ENCODE measurements at places on chromosomes 16 and 17. TPM values are rescaled to one million over a fixed set of nuclear protein-coding genes. Genes with fewer than 3 reads are reported as not detected.

DNA sequence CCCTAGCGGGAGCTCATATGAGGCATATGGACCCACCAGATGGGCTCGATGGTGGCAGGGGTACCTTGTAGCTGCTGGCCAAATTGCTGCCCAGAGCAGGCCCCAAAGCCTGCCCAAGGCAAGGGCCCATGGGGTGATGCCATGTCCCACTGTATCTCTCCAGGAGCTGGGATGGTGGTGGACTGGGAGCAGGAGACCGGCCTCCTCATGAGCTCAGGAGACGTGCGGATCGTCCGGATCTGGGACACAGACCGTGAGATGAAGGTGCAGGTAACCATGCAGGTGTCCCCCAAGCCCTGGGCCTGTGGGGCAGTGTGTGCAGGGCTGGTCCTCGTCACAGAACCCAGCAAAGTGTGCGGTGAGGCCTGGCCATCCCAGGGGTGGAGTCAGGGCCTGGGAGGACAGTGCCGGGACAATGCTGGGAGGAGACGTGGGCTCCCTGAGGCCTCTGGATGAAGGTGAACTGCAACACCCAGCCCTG, 34.1 kb upstream of the CHMP6 start:
- no peaks in the 10 kb centered on the region for H3K4me1 ChIP-seq
- H3K27ac ChIP-seq = no peak overlapping the region
- no peak overlapping the region for H3K4me3 ChIP-seq
- no peak for DNase-seq
- H3K27me3 ChIP-seq = no peaks in the 10 kb centered on the region

DNA sequence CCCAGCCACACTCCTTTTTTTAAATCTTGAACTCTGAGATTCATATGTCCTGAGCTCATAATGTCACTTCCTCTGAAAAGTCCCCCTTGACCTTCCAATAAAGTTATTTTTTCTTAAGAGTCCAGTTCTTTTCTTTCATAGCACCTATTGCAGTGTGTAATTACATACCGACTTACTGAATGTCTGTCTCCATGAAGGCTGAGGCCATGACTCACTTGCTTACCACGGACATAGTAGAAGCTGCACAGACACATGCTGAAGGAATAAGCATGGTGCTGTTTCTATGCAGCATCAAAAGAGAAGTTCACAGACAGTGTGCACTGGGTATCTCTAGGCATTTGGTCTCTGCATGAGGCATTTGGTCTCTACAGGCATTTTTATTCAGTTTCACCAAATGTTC, 77.2 kb downstream of the C17orf67 start:
- H3K4me1 ChIP-seq = no peaks in the 10 kb centered on the region
- H3K4me3 ChIP-seq = no peak overlapping the region
- H3K27ac ChIP-seq = no peak overlapping the region
- H3K36me3 ChIP-seq = no peaks in the 10 kb centered on the region
- DNase-seq = no peak
- no peaks in the 10 kb centered on the region for H3K27me3 ChIP-seq

GRCh38 chr16:11212798-11213196, 43.2 kb downstream of the SOCS1 start:
- no peak for DNase-seq
- no peaks in the 10 kb centered on the region for H3K27me3 ChIP-seq
- no peaks in the 10 kb centered on the region for H3K36me3 ChIP-seq
- no peak overlapping the region for H3K4me3 ChIP-seq

- H3K27me3 ChIP-seq = no peaks in the 10 kb centered on the region
- no peaks in the 10 kb centered on the region for H3K36me3 ChIP-seq
- H3K4me1 ChIP-seq = no peaks in the 10 kb centered on the region
These were observed 2.1 kb downstream of the CBFA2T3 start for GRCh38 chr16:88974916-88975215.

COPRS gene
- 30.6 TPM for total RNA-seq

GRAPL gene
- total RNA-seq = 0.35 TPM

HS3ST3B1 gene
- total RNA-seq = 1.1 TPM

CD7 gene
- 4.2 TPM for total RNA-seq

GRCh38 chr17:8818654-8819330, 19.6 kb upstream of the MFSD6L start:
- no peak overlapping the region for H3K4me3 ChIP-seq
- no peak for DNase-seq
- H3K36me3 ChIP-seq = no peaks in the 10 kb centered on the region
- no peak overlapping the region for H3K27ac ChIP-seq

DNA sequence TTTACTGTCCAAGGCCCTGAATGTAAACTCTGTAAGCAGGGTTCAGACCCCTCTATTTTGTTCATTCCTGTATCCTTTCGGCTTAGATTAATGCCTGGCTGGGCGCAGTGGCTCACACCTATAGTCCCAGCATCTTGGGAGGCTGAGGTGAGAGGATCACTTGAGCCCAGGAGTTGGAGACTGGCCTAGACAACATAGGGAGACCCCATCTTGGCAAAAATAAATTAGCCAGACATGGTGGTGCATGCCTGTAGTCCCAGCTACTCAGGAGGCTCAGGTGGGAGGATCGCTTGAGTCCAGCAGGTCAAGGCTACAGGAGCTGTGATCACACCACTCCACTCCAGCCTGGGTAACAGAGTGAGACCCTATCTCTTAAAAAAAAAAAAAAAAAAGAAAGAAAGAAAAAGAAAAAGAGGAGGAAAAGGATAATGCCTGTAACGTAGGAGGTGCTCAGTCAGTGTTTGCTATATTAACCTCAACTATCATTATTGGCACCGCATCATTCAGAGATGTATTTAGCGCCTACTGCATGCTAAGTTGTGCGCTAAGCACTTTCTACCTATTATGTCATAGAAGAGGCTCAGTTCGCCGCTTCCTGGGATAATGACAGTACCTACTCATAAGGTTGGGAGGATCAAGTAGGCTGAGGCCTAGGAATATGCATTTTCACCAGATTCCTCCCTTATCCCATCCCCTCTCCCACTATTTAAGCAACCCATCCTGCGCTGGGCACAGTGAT, 5.0 kb downstream of the SOCS1 start:
- no peak for DNase-seq
- no peaks in the 10 kb centered on the region for H3K36me3 ChIP-seq
- H3K4me1 ChIP-seq = no peaks in the 10 kb centered on the region
- no peaks in the 10 kb centered on the region for H3K27me3 ChIP-seq
- H3K4me3 ChIP-seq = no peak overlapping the region

GRCh38 chr17:45046537-45047125, 4.8 kb downstream of the DCAKD start:
- H3K27ac ChIP-seq = no peak overlapping the region
- no peak for DNase-seq
- H3K4me1 ChIP-seq = peaks cover 7% of the 10 kb centered on the region
- H3K4me3 ChIP-seq = no peak overlapping the region
- no peaks in the 10 kb centered on the region for H3K27me3 ChIP-seq

TNFSF12 gene
- total RNA-seq = 18.3 TPM

CEMP1 gene
- total RNA-seq = 0.53 TPM

DNA sequence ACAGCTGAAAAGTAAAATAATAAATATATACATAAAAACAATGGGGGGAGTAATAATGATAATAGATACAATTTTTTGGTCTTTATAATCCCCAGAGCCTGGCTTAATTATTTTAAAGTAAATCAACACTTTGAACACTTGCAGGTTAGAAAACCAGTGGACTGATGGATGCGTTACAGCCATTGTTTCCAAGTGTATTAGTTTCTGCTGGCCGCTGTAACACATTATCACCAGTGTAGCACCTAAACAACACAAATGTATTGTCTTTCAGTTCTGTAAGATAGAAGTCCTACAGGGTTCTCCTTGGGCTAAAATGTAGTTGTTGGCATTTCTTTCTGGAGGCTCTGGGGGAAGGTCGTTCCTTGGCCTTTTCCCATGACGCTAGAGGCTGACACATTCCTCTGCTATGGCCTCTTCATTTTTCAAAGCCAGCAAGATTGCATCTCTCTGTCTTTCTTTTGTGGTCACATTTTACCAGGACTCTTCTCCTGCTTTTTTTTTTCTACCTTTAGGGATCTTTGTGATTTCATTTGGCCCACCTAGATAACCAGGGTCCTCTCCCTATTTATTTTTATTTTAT, 116.8 kb downstream of the WWOX start:
- DNase-seq = no peak
- H3K27ac ChIP-seq = no peak overlapping the region
- H3K4me3 ChIP-seq = no peak overlapping the region
- no peaks in the 10 kb centered on the region for H3K27me3 ChIP-seq
- H3K4me1 ChIP-seq = no peaks in the 10 kb centered on the region
- H3K36me3 ChIP-seq = no peaks in the 10 kb centered on the region

GRCh38 chr17:78425429-78425828, 47.0 kb downstream of the PGS1 start:
- no peaks in the 10 kb centered on the region for H3K27me3 ChIP-seq
- no peak overlapping the region for H3K4me3 ChIP-seq
- no peaks in the 10 kb centered on the region for H3K4me1 ChIP-seq
- no peak overlapping the region for H3K27ac ChIP-seq
- DNase-seq = no peak
- peaks cover 9% of the 10 kb centered on the region for H3K36me3 ChIP-seq

DNA sequence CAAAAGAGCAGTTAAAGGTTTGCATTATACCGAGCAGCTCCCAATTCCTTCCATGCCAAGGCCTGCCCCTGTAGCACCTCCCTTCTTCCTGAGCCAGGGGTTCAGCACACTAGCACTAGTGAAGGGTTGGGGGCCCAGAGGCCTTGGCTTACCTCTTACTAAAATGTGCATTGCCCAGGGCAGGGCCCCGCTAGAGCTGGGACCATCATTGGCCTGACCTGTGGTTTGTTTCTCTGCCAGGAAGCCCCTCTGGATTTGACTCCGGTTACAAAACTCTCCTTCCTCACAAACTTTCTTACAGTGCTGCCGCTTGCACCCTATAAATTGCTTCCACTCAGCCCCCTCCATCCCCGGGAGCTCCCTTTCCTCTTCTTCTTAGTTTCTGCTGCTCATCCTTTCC, 33.8 kb downstream of the MPRIP start:
- no peak for DNase-seq
- no peaks in the 10 kb centered on the region for H3K36me3 ChIP-seq
- no peaks in the 10 kb centered on the region for H3K27me3 ChIP-seq
- H3K27ac ChIP-seq = no peak overlapping the region
- H3K4me3 ChIP-seq = no peak overlapping the region
- H3K4me1 ChIP-seq = peaks cover 19% of the 10 kb centered on the region

RPRML gene
- total RNA-seq = not detected

- peaks cover 20% of the 10 kb centered on the region for H3K27me3 ChIP-seq
- no peak overlapping the region for H3K27ac ChIP-seq
- peaks cover 4% of the 10 kb centered on the region for H3K4me1 ChIP-seq
- no peaks in the 10 kb centered on the region for H3K36me3 ChIP-seq
These were observed 9.6 kb upstream of the DLX4 start for GRCh38 chr17:49959183-49959935.

DNA sequence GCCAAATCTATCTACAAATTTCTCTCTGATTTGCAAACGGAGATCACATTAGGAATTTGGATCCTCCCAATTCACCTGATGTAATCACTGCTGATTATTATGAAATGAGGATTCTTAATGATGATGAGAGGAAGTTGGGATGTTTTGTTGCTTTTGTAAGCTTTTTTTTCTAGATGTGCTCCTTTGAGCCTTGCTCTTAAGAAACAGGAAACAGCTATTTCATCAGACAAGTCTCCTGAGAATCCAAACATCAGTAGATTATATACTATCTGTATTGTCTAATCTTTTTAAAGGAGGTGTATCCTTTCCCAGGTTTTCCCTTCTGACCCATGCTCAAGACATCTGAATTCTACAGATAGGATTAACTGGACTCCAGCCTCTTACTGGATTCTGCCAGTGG, 73.3 kb downstream of the KIF2B start:
- H3K27me3 ChIP-seq = no peaks in the 10 kb centered on the region
- DNase-seq = no peak
- no peaks in the 10 kb centered on the region for H3K36me3 ChIP-seq
- no peak overlapping the region for H3K4me3 ChIP-seq
